ENCODE measurements at places on chromosomes 7 and 10.

DNA sequence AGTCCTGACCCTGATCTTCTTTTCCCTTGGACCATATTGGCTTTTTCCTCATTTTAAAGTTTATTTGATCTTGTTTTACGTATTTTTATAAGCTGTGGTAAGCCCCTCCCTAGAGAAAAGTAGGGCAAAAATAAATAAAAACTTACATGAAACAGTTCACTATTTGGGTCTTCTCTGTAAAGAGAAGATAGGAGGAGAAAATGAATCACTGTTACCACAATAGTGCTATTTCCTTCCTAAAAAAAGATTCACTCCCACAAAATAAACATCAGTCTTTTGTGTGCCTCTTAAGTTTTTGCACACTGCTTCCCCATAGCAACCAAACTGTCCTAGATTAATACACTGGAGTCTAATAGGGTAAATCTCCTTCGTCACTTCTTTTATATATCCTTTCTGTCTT, 1.4 kb upstream of the SVIL start:
- DNase-seq, result no peak

- DNase-seq, result no peak
Measured at GRCh38 chr7:46719616-46720015, 798.5 kb upstream of the IGFBP3 start.

- no peak for DNase-seq
Measured at GRCh38 chr7:23895666-23896096, 185.7 kb downstream of the STK31 start.

DNA sequence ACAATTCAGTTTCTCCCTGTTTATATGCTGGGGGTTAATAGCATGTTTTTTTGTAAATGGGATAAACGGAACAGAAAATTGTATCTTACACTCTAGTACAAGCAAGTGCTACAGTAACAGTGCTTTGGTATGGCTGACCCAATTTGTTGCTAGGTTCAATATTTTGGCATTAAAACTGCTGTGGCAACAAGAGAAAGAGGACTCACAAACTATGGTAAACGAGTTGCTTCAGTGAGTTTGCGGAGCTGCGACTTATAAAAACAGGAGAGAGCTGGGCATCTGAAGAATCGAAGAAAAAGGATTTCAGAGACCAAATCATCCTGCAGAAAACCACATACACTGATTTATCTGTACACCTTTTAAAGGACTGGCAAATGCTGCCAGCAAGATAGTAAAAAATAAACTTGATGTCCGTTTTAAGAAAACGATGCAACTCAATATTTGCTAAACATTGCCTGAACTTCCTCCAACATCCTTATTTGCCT, 2.2 kb downstream of the GLUD1 start:
- no peak for DNase-seq

- no peak for DNase-seq
Measured at GRCh38 chr10:683448-684071, 5.9 kb downstream of the DIP2C start.

GRCh38 chr10:12218991-12219390, 23.0 kb downstream of the CDC123 start:
- DNase-seq, result no peak

DNA sequence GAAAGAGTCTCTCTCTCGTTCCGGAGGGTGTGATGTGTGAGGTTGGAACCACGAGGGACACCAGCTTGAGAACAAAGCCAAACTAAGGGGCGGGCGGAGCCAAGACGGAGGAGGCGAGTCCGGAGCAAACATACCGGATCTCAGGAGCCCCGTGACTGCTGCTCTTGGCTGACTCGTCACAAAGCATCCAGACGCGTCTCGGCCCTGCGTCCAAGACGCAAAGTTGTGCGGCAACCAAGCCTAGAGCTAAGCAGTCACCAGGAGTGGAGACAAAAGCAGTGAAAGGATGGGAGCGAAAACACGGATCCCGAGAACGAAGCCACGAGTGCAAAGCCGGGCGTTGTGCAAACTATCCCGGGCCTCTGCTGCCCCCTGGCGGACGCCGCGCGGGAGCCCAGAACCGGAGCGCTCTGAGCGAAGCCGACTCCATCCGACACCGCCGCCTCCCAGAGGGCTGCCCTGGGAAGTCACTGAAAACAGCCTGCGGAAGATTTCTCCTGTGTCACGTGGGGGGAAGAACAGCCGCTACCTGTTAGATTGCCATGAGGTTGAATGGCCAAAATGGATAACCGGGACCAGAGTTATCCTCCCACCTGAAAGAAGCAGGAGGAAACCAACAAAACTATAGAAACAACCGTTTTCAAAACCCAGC, 46.4 kb upstream of the TMEM72 start:
- peak; percentile 91 for DNase-seq

DNA sequence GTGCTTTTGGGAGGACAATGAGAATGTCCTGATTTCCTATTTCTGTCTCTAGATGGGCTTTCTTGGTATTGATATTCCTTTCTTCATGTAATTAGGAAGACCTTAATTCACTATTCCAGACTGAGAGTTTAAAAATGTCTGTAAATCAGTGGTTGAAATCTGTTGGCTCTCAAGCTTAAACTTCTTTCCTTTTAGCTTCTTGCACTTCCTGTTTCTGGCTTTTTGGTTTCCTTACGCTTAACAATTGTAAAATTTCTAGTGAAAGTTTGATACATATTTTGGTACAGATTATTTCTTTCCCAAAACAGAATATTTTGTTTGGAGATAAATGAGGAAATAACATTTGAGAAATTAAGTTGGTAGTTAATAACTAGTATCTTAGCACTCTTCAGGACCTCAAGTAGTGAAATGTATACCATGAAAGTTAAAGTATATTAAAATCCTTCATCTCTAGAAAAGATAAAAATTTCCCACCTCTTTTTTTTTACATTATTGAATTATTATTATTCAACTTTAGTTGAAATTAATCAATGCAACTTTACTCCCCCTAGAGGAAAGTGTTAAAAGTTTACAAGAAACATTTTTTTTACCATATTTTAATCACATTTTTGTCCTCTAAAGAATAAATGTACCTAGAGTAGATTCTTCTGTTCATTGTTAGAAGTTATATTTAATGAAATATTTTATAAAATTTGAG, 137.2 kb downstream of the PHTF2 start:
- DNase-seq, result no peak

DNA sequence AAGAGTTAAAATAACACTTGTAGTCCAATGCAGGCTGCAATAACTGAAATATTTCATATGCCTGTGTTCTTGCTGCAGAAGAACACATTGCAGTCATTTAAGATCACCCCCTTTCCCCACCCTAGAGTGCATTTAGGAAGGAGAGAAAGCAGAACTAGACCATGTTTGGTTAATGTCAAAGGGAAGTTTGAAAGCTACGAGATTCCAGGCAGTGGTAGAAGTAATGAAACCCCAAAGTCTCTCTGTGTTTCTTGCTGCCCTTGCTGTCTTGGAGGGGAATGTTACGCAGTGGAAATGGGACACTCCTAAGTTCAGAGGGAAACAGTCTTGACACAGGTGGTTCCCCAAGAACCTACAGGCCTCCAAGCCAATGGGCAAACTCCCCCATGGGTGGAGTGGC, 242.9 kb downstream of the PTEN start:
- DNase-seq, result no peak

DNA sequence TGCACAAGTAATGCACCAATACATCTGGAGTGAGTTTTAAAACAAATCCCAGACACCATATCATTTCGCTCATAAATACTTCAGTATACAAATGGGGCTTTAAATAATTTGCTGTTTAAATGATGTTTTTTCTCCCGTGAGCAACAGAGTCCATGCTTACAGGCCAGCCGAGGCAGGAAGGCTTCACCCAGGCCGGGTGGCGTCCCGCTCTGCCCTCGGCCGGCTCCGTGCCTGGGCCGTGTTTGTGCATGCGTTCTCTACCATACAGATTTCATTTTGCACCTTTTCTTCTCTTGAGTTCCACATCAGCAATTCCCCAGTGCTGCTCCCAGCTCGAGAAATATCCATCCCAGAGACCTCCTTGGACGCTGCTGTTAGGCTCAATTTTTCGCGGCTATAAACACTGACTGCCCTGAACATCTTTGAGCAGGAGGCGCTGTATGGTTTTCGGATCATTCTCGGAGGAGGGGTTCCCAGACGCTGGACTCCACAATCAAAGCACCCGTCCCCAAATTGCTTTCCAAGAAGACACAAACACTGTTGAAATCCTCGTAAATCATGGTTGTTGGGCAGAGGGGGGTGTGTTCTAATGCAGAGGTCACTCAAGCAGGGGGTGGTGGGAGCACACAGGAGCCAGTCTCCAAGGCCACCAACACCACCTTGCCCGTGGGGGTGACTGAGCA, 91.6 kb downstream of the MICALL2 start:
- no peak for DNase-seq

- DNase-seq, result no peak
Measured at GRCh38 chr7:116258734-116259133, 48.4 kb downstream of the TES start.

- no peak for DNase-seq
Measured at GRCh38 chr7:7944619-7945282, 23.8 kb upstream of the GLCCI1 start.

DNA sequence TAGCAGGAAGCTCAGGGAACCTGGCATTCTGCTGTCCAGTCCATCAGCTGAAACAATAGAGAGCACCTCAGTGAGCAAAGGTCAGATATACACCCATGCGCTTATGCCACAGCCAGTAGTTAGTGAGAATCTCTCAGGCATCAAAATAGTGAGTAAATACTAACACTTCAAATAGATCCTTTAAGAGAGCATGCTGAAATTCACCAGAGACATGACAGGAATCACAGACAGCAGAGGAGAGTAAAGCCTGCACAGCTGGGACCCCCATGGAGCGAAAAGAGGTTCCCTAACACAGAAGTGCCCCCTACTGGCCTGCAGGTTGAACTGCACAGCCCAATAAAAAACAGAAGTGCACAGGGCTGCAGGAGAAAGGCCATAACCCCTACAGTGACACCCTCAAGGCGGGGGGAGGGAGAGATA, 57.6 kb upstream of the ANTXRL start:
- DNase-seq, result peak; percentile 46

DNA sequence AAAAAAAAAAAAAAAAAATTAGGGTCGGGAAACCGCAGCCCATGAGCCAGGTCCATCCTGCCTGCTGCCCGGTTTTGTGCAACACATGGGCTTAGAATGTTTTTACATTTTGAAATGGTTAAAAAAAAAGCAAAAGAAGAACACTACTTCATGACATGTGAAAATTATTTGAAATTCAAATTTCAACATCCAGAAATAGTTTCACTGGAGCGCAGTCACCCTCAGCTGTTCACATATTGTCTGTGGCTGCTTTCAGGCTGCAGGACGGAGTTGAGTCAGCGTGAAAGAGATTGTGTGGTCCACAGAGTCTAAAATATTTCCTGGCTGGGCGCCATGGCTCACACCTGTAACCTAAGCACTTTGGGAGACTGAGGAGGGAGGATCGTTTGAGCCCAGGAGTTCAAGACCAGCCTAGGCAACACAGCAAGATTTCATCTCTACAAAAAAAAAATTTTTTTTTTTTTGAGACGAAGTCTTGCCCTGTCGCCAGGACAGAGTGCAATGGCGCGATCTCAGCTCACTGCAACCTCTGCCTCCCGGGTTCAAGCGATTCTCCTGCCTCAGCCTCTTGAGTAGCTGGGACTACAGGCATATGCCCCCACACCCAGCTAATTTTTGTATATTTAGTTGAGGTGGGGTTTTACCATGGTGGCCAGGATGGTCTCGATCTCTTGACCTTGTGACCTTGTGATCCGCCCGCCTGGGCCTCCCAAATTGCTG, 63.9 kb upstream of the ECHDC3 start:
- no peak for DNase-seq

- DNase-seq, result no peak
Measured at GRCh38 chr10:52744057-52744805, 28.4 kb downstream of the MBL2 start.

GRCh38 chr7:141646826-141647480, 55.0 kb downstream of the DENND11 start:
- DNase-seq, result no peak

- DNase-seq, result no peak
Measured at GRCh38 chr7:131288450-131288849, 39.2 kb upstream of the MKLN1 start.

DNA sequence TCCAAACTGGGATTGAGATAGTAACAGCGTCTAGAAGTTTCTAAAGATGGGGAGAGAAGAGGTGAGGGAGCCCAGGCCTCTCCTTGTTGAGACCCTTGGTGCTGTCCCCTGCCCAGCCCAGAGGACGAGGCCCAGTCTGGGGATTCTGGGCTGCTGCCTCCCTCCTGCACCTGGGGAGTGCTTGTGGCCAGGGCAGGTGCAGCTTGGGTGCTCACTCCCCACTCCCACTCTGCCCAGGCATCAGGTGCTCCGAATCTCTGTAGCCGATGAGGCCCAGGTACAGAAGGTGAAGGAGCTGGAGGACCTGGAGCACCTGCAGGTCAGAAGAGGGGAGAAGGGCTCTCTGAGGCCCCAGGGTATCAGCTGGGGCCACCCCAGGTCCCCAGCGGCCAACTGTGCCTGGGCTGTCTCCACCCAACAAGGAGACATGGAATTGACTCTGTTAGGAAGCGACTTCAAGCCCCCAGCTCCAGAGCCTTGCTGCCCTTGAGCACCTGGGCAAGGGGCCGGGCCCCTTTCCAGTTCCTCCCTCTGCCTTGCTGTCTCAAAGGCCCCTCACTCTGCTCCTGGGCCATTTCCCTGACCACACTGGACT, 664 bp downstream of the CPA1 start:
- DNase-seq, result no peak

DNA sequence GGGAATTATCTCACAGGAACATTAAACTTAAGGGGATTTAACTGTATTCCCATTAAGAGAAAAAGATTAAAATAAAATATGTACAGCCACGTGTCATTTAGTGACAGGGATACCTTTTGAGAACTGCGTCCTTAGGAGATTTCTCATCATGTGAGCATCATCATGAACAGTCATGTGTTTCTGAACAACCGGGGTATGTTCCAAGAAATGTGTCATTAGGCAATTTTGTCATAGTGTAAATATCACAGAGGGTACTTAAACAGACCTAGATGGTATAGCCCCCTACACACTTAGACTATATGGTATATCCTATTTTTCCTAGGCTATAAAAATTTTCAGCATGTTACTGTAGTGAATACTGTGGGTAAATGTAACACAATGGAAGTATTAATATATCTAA, 840.3 kb downstream of the CNTNAP2 start:
- no peak for DNase-seq

- no peak for DNase-seq
Measured at GRCh38 chr7:39656415-39656814, 33.0 kb downstream of the RALA start.

GRCh38 chr7:151886783-151887182, 9.9 kb upstream of the PRKAG2 start:
- DNase-seq, result no peak
